ENCODE measurements at places on chromosomes 2 and 18.

DNA sequence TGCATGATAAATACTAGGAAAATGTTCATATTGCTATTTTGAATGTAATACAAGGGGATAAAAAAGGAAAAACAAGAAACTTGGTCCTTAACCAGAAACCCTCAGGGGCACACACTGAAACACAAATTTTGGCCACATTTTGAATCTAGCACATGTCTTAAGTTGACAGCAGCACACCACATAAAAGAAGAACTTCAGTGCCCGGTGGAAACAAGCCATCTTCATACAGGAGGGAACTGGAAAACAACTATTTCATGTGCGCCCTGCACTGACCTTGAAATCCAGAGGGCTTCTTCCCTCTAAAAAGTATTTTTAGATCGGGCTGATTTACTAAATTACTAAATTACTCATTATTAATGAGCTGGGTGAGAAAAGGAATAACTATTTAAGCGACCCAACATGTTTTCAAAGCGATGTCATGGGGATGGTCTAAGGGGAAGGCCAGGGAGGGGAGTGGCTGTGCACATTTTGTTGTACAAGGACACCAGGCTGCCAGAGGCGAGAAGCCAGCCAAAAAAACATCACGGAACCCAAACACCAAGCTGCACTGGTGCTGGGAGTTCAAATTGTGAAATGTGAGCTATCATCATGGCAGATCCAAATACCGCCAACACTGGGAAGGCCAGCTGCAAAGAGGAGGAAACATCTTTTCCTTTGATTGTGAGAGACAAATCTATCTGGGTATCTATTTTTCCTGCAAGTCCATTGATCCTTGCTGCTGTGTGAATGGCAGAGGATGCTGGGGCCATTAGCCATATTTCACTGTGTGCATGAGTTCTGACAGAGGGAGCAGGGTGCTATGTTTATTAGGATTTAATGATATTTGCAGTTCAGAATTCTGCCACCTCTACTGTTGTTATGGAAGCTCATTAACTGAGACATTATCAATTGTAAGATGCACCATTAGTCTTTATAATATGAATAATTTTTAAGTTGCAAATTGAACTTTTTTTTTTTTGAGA lies 150.7 kb upstream of the LMAN1 start:
- DNase-seq: no peak

- no peak for DNase-seq
Measured at GRCh38 chr2:241003369-241003768, 5.0 kb downstream of the SNED1 start.

DNA sequence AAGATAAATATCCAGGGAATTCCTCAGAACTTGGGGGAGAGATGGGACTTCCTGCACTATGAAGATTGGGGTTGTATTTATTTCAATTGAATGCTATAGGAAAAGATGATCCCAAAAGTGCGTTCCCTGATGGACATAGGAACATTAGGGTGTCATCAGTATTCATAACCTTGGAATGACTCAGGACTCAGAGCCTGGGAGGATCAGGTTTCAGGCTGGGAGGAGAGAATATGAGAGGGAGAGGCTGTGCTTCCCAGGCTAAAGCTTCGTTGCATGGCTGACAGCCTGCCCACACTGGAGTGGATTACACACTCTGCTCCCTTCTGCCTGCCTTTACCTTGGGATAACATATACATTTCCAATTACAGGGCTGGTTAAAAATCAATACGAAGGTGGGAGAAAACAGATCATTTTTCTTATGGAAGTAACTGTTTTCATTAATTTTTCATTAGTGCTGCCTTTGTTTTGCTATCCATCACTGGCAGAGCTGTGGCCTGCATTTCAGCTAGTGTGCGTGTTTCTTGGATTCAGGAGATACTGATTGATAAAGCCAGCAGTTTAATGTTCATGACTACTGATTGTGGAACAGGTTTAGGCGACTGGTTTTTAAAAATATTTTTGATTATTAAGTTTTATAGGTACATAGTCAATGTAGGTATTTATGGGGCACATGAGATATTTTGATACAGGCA lies 118.7 kb downstream of the KCTD1 start:
- no peak for DNase-seq

GRCh38 chr2:166411473-166412230 lies 35.9 kb upstream of the SCN9A start:
- DNase-seq: no peak

- no peak for DNase-seq
Measured at GRCh38 chr2:33521791-33522281, 45.4 kb downstream of the RASGRP3 start.

- DNase-seq: no peak
Measured at GRCh38 chr2:109499566-109499965, 114.2 kb downstream of the SEPTIN10 start.

Measured in lower lobe of right lung (tissue), 2 donors.